Activated CD4-positive, alpha-beta T cell treated with anti-CD3 and anti-CD28 coated beads, Interleukin-10, Interleukin-2, amounts not matched to agents 100 ng/mL and 50 ng/mL, durations not matched to agents 16 hours and 8 hours (primary cell): ENCODE measurements at places on chromosomes 5 and 9.
A peak's percentile ranks its signal among the peaks of the same experiment; 100 is the strongest.

DNA sequence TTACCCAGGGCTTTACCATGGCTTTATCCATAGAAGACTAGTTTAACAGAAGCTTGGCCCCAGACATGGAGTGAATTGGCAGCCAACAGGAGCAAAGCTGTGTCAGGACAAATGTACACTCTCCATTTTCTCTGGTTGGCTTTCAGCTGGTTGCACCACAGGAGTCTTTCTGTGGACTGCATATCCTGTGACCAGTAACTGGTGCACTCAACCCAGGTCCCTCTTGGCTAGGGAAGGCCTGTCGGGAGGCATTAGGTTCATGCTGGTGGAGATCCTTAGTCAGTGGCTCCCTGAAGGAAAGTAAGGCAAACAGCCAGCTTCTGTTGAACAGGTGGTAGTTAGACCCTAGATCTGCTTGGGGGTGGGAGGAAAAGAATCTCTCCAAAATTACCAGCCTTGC, 146.9 kb upstream of the TLX3 start:
- no peak for DNase-seq

- no peak for DNase-seq
Measured at GRCh38 chr9:89943728-89944127, 338.9 kb downstream of the GADD45G start.

GRCh38 chr5:174175716-174176268, 130.3 kb downstream of the NSG2 start:
- DNase-seq: no peak

DNA sequence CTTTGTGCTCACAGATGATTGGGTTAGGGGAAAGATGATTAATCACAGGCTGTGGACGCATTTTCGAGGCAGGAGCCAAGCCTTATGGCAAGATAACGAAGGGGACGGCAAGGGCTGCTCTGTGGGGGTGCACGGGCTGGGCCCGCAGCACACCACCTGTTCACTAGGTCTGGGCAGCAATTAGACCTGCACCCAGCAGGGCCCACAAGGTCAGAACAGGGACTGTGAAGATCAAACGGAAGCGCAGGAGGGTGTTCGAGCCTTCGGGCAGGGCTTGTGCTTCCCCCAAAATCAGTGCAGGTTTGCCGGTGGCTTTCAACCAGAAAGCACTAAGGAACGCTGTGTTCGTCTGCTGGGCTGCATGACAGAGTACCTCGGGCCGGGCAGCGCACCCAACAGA, 73.7 kb downstream of the UBE2QL1 start:
- DNase-seq: no peak

GRCh38 chr5:132455614-132456115, 34.9 kb downstream of the IRF1 start:
- no peak for DNase-seq

DNA sequence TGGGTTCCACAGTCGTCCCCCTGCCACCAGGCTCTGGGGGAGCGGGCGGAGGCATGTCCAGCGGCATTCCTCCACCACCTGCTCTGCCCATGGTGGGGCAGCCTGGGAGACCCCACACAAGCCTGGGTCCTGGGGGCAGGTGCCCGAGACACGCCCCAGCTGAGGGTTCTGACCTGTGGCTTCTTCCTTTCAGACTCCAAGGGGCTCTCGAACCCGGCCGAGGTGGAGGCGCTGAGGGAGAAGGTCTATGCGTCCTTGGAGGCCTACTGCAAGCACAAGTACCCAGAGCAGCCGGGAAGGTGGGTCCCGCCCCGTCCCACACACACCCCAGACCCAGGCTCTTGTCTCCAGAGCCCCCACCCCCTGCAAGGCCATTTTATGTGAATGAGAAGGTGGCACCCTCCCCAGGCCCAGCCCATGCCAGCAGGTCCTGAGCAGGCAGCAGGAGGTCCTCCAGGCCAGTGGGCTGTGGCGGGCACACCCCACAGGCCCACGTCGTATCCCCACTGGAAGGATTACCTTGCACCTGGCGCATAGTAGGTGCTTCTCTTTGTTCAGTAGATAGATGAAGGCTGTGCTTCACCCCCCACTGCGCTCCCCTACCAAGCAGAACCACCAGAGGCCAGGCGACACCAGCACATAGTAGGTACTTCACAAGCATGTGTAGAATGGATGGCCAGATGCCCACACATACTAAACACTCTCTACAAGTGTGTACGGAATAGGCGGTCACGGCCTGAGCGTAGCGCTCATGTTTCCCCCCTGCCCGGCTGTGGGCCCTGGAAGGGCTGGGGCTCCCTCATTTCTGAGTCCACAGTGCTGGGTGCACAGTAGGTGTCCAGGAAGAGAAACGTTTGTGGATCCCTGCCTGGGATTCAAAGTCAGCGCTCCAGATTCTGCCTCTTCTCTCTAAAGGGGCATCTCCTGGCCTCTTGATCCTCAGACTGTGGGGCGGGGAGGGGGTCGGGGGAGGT, 107.9 kb downstream of the RXRA start:
- DNase-seq: no peak

GRCh38 chr5:122586351-122586750, 188.5 kb upstream of the SNX2 start:
- DNase-seq: no peak

GRCh38 chr5:62584391-62584790, 5.8 kb downstream of the LRRC70 start:
- no peak for DNase-seq

DNA sequence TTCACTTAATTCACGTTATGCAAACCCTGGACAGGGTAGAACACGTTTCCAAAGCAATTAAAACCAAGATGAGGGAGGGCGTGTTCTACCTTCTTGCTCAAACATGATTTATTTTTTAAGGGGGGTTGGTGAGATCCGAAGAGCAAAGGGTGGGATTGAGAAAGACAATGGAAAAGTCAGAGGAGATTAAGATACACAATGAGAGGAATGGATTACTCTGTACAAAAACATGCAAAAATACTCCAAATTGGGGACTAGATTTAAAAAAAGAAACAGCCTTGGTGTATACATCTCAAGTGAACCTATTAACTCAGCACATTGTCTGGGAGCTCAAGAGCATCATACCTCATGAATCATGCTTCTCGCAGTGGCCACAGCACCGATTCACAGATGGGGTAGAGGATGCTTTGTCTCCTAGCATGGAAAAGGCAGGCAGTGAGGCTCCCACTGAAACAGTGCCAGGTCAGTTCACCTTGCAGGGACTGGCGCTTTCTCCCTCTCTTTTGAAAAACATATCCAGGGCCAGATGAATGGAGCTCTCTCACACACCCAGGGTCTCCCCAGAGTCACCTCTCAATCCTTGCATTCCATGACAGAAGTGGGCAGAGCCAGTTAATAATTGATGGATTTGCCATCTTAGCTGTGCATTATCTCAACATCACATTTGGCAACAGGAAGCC, 459.7 kb downstream of the BNC2 start:
- DNase-seq: no peak

- DNase-seq: no peak
Measured at GRCh38 chr5:173733021-173733420, 116.6 kb upstream of the BOD1 start.

GRCh38 chr9:133789778-133790177, 51.6 kb upstream of the SARDH start:
- DNase-seq: no peak

DNA sequence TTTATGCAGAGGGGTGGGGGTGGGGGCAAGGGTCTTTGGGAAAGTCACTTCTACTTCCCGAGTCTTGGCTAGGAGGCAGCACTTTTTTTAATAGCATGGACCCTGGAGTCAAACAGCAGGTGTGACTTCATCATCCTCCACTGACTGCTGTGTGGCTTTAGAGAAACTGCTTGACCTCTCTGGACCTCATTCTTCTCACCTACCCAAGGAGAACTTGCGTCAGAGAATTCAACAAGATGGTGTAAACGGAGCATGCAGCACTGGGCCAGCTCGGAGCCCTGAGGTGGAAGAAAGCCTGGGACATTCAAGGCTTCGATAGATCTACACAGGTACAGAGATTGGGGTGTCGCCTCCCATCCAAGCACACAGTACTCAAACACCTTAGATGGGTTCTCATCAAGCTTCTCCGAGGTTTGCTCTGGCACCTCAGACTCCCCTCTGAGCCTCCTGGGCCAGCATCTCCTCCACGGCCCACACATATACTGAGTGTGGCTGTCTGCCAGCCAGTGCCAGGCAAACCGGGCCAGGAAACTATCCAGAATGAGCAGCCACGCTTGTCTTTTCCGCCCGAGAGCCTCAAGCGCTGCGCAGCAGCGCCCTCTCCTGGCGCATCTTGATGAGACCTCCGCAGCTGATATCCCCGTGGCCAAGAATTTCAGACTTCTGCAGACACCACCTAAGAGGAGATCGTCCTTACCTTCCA, 4.6 kb upstream of the SLC25A48 start:
- peak; percentile 57 for DNase-seq

GRCh38 chr5:18311266-18311665, 677.0 kb downstream of the TAF11L14 start:
- no peak for DNase-seq

GRCh38 chr5:38726279-38726678, 119.5 kb upstream of the OSMR start:
- DNase-seq: no peak

DNA sequence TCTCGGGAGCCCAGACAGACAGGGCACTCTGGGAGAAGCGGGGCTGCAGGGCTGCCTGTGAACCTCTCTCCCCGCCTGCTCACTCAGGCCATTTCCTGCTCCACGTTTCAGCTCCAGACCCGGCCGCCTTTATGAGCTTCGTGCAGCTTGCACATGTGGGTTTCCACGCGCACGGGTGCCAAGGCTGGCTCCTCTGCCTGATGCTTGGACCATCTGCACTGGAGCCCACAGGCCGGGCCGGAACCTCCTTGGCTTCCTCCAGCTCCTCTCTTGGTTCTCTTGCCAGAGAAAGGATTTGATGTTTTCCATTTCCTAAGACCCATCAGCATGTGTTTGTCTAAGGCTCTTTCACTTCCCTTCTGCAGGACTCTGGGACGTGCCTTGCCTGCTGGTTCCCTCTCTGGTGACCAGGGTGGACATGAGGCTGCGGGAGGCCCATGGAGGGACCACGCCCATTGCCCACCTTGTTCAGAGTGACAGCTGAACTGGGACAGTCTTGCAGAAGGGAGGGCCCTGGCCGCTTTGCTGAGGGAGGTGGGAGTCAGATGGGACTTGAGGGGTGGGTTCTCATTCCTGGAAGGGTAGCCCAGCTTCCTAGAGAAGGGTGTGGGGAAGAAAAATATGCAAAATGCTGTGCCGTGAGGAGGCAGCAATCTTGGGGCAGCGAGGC, 23.3 kb upstream of the COL5A1 start:
- DNase-seq: no peak

GRCh38 chr5:123084730-123085605, 4.1 kb upstream of the PRDM6 start:
- DNase-seq: no peak

- DNase-seq: no peak
Measured at GRCh38 chr5:133675376-133676154, 63.2 kb upstream of the FSTL4 start.

- no peak for DNase-seq
Measured at GRCh38 chr9:28272127-28272526, 698.8 kb upstream of the C9orf72 start.

DNA sequence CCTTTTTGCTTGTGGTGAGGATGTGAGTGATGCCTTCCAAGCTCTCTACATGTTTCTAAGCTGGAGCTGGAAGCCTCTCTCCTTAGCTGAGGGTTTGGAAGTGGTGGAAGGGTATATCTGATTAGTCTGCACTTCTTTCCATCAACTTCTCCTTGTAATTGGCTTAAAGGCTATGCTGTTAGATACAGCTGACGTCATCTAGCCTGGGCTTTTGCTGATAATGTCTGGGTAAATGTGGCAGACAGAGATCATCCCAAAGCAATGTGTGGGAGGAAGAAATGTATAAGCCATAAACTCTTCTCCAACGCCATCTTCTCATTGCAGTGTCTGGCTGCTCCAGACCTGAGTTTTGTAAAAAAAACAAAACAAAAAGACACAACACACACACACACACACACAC, 29.3 kb downstream of the ZNF354C start:
- DNase-seq: no peak

DNA sequence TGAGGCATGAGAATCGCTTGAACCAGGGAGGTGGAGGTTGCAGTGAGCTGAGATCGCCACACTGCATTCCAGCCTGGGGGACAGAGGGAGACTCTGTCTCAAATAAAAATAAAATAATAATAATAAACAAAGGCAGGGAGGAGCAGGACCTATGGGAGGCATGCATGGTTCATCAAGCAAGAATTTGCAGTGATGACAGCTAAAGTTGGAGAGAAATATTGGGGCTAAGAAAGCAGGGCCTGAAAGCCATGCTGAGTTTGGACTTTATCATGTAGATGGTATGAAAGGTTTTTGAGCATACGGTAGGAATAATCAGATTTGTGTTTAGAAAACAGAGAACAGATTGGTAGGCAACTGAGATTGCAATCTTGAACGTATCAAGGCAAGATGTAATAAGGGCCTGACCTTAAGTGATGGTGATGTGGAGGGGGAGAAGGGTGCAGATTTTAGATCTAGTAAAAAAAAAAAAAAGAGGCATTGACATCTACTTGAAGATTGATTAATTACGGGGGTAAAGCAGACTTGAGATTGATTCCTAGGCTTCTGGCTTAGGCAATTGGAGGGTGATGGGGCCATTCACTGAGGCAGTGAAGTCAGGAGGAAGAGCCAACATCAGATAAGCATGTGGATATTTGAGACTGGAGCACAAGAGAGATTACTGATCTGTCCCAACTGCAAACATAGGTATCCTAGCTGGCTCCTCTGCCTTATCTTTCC, 50.7 kb downstream of the CFAP95 start:
- no peak for DNase-seq

- DNase-seq: no peak
Measured at GRCh38 chr9:15401266-15401665, 21.4 kb upstream of the SNAPC3 start.

- DNase-seq: no peak
Measured at GRCh38 chr5:13403351-13403750, 541.1 kb downstream of the DNAH5 start.

- DNase-seq: no peak
Measured at GRCh38 chr5:179295778-179296149, 49.5 kb downstream of the ADAMTS2 start.

- DNase-seq: no peak
Measured at GRCh38 chr5:90294604-90295003, 115.0 kb downstream of the CETN3 start.

DNA sequence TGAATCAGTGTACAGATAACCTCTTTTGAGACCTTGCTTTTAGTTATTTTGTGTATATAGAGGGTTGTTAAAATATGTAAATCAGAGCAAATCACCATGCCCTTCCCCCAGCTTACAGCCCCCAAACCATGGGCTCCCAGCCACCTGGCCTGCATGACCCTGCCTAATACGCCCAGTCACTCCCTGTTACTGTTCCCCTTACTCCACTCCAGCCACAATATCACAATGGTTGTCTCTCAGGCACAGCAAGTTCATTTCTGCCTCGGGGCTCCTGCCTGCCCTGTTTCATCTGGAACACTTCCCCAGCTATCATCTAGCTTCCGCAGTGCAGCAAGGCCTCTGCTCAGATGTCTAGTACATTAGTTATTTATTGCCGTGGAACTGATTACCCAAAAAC, 5.0 kb upstream of the CARD19 start:
- no peak for DNase-seq
